Stimulated activated CD4-positive, alpha-beta T cell treated with anti-CD3 and anti-CD28 coated beads, Interleukin-15, amount 100 ng/mL, for 1 hour (primary cell): ENCODE measurements at places on chromosomes 7 and 10.

DNA sequence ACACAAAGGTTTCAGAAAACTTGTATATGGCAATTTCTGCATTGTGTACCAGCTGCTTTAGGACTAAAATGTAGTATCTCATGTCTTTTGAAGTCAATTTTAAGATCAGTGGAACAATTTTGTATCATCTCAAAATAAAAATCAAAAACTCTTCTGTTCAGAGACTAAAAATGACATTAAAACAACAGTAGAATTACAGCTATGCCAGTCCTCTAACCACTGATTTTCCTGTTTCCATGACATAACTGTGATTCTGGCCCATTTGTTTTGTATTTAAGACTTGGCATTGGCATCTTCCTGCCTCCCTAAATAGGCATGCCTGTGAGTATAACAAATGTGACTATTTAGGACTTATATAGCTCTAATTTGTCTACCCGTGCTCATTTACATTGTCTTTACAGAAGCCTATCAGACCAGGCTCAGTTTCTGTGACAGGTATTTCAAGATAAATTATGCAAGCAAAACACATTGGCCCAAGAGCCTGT lies 29.1 kb upstream of the VPS41 start:
- DNase-seq, result no peak

GRCh38 chr10:14527134-14527844 lies 196.6 kb upstream of the FRMD4A start:
- DNase-seq, result no peak

GRCh38 chr7:149489391-149490024 lies 8.1 kb downstream of the ZNF746 start:
- no peak for DNase-seq

- DNase-seq, result no peak
These were observed 38.4 kb downstream of the ATXN7L1 start for GRCh38 chr7:105837765-105838626.

DNA sequence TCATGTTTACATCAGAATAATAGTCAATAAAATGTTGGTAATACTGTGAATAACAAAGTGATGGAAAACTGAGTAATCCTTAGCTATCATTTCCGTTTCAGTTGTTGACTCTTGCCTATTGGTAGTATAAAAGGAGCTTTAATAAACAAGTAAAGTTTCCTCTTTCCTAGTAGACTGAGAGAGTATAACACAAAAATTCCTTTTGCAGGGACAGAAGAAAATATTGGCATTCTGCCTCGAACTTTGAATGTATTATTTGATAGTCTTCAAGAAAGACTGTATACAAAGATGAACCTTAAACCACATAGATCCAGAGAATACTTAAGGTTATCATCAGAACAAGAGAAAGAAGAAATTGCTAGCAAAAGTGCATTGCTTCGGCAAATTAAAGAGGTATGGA lies 9.4 kb downstream of the KIF20B start:
- no peak for DNase-seq

DNA sequence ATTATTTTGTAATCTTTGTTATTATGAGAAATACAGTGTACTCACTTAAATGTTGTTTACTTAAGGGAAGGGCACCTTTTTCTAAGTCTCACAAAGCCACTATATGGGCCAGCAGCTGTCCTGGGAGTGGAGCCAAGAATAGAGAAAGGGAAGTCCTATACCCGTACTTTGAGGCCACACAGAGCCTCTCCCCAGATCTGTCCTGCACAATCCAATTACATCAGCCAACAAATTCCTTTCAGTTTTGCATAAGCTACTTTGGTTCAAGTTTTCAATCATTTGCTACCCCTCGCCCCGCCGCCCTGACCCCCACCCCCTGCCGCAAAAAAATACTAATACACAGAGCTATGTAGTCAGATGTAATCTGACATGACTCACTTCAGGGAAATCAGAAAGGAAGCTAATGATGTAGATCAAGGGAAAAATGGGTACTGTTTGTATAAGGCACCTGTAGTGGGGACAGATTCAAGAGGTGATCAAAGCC lies 297.4 kb upstream of the NEBL start:
- DNase-seq, result no peak

- no peak for DNase-seq
These were observed 56.6 kb downstream of the INPP5A start for GRCh38 chr10:132593900-132594876.

- DNase-seq, result no peak
These were observed 147.7 kb downstream of the SND1 start for GRCh38 chr7:127799535-127800305.

DNA sequence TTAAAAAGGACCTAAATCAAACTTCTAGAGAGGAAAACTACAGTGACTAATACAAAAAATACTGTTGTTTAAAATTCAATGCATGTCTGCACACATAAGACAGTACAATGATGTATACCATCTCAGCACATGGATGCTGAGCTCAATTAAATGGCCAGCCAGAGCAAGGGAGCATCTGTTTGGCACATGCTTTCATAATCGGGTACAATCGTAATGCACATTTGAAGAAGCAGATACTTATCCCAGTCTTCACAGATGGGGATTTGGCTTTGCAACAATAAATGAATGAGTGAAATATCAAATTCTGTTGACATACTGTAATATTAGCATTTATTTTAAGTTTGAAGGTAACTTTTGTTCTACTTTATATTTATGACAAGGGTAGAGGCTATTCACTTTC lies 187.8 kb downstream of the CRPPA start:
- DNase-seq, result no peak

DNA sequence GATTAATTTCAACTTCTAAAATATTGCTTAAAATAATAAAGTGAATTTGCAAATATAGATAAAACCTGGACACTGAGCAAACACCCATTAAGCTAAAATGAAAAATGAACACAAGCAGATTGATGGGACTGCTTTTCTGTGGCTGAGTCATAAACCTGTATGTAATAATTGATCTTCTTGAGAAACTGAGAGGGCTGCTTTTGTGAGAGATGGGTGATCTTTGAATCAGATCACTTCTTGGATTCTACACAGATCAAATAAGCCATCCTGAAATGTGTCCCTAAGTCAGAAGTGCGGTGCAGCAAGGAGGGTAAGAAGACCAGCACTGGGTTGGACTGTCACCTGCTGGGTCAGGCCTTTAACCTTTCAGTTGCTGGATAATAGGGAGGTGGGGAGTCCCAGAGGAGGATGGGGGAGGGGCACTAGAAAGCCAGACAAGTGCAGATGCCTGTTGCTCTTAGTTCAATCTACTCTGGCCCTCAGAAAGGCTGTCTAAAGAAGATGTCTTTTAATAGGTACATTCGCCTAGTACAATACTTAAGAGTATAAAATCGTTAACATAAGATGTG lies 178.2 kb upstream of the NAMPT start:
- DNase-seq, result no peak

DNA sequence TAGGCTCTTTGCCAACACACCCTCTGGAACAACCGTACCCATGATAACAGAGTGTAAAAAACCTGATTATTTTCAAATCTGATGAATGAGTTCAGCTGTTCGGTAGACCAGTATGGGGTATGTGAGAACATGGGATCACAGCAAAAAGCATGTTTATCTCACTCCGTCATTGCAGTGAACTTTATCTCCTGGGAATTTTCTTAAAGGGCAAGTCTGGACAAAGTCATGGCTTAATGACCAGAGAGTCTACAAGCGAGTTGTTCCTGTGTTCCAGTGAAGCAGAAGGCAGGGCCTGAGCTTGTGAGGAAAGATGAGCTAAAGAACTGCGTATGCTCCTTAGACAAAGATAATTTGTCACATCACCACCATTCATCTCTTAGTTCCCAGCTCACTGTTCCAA lies 219.7 kb downstream of the TRIL start:
- DNase-seq, result no peak

DNA sequence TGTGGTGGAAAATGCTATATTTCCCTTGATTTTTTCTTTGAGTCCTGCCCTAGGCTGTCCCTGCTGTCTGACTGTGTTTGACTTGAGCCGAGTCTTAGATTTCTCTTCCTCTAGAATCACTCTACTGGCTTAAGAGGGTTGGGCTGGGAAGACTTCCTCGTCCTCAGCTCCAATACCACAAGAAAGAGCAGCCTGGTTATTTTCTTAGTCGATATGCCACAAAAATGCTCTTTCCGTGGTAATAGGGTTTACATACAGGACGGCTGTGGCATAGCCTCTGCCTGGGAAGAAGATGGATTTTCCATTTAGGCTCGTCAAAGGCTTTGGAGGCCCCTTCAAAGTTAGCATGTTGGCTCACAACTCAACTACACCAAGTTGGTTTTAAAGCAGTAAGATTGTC lies 212.0 kb upstream of the IGFBP3 start:
- no peak for DNase-seq

DNA sequence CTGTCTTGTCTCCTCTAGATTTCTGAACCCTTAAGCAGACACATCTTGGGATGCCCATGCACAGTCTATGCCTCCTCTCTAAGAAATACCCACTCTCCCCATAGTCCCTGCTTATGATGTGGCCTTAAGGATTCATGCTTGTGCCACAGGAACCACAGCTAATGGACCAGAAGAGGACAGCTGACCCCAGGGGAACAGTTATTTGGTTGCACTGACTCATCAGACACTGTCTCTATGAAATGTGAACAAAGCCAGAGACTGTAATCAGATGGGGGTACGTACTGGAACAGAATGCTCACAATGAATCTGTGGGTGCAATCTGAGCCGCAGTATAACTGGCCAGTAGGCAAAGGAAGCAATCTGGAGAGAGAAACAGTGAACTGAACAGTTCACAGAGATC lies 121.9 kb downstream of the USP6NL start:
- no peak for DNase-seq

DNA sequence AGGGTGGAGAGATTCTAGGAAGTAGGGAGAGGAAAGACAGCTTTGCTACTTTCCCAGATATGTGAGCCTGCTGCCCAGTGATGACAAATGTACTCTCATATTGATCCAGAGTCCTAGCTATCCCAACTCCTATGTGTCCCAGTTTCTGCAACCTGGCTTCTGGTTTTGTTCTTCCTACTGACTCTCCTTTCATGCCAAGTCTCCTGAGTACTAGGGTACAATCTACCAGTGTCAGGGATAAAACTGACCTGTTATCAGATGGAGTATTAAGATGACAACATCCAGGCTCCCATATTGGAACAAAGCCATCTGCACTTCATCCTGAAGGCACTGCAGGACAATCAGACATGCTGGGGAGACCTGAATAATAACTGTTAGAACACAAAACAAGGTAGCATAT lies 233.7 kb upstream of the PHYHIPL start:
- DNase-seq, result no peak

- DNase-seq, result no peak
These were observed 54.2 kb downstream of the ELFN1 start for GRCh38 chr7:1724118-1724910.

DNA sequence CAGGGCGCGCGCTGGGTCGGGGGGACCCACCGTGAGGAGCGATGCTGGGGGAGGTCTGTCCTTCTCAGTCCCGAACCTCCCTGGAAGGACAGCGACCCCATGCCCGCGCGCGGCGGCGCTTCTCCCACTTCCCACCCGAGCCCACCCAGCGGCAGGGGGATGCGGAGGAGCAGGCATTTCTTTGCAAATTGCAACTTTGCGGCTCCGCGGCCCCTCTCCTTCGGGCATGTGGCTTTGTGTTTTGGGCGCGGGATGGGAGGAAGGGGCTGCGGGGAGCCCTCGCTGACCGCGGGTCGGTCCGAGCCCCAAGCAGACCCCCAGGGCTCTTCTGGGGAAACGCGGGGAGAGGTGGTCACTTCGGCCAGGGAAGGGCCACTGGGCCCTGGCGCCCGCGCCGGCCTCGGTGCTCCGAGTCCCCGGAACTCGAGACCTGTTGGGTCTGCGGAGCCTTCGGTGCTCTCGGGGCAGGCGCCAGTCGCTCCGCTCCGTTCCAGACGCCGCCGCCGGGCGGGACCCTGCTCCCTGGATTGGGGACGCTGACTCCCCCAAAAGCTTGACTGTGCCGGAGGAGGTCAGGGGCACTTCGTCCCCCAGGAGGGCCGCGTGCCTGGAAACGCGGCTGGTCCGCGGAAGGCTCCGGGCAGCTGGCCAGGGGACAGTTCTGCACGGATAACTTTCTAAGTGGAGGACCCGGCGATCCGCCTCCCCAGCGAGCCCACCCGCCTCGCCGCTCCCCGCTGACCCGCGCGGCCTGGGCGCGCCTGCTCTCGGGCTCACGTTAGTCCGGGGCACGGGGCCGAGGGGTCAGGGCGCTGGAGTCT lies 164.2 kb upstream of the DPP6 start:
- no peak for DNase-seq

GRCh38 chr7:31263338-31263737 lies 77.2 kb downstream of the NEUROD6 start:
- DNase-seq, result no peak

DNA sequence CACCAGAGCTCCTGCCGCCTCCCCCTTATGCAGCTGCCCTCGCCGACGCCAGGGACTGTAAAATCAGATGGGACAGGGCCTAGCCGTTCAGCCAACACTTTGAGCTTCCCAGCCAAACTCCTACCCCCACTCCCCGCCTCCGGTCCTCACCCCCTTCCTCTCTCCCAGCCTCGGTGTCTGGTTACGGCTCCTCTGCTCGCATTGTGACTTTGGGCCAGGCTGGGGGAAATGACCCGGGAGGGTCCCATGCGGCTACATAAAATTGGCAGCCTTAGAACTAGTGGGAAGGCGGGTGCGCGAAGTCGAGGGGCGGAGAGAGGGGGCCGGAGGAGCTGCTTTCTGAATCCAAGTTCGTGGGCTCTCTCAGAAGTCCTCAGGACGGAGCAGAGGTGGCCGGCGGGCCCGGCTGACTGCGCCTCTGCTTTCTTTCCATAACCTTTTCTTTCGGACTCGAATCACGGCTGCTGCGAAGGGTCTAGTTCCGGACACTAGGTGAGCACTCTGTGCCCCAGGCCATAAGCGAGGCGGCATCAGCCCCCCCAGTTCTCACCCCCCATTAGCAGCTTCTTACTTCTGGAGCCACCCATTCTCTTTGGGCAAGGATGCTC lies at the start of gene KAZALD1:
Gene KAZALD1 (plus strand): TSS at position 366 of the 608 bp plus-strand sequence. CDS start 604 bp downstream, outside the sequence.
- no peak for DNase-seq

GRCh38 chr10:131609176-131609575 lies 291.6 kb upstream of the PPP2R2D start:
- no peak for DNase-seq

GRCh38 chr10:34813626-34814222 lies 1.4 kb downstream of the PARD3 start:
- DNase-seq, result no peak

GRCh38 chr10:132408823-132409666 lies 12.0 kb downstream of the PWWP2B start:
- DNase-seq, result no peak

- DNase-seq, result no peak
These were observed 964.5 kb downstream of the CNTNAP2 start for GRCh38 chr7:147081117-147081516.
